Karpas-422 (cell line): ENCODE measurements at places on chromosomes 6 and 20.

GRCh38 chr6:168726312-168726856 is 285.4 kb downstream of the SMOC2 start:
- DNase-seq: no peak

DNA sequence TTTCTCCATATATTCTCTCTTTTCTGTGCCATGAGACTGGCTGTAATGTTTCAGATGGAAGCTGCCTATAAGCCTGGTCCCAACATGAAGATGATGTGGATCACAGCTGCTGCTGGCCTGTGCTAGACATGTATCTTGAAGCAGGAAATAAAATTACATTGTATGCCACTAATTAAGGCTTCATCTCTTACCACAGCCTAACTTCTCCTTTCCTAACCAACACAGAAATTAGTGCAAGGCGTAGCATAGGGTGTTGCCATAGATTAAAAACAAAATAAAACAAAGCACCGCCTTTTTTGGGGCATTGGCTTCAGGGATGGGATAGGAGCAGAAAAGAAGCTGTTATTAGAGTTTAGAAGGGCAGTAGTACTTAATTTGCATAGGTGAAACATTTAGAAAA is 4.7 kb upstream of the SLC17A4 start:
- DNase-seq: no peak

GRCh38 chr6:17881085-17881858 is 106.2 kb downstream of the KIF13A start:
- DNase-seq: no peak

DNA sequence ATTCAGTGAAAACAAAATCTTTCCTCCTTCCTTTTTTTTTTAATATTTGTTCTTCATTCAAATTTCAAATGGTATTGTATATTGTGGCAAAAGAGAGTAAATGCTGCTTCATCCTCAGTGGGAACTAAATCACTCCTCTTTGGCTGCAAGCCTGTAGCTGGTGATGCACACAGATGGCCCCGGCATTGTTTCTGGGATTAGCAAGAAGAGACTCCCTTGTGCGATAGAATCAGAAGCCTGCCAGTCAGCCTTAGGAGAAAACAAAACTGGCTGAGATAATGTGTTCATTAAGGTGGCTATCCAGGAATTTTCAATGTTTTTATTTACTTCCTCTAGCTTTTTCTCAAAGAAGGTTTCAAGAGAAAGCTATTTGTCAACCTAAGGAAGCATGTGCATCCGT is 20.7 kb upstream of the ELOVL2 start:
- no peak for DNase-seq

DNA sequence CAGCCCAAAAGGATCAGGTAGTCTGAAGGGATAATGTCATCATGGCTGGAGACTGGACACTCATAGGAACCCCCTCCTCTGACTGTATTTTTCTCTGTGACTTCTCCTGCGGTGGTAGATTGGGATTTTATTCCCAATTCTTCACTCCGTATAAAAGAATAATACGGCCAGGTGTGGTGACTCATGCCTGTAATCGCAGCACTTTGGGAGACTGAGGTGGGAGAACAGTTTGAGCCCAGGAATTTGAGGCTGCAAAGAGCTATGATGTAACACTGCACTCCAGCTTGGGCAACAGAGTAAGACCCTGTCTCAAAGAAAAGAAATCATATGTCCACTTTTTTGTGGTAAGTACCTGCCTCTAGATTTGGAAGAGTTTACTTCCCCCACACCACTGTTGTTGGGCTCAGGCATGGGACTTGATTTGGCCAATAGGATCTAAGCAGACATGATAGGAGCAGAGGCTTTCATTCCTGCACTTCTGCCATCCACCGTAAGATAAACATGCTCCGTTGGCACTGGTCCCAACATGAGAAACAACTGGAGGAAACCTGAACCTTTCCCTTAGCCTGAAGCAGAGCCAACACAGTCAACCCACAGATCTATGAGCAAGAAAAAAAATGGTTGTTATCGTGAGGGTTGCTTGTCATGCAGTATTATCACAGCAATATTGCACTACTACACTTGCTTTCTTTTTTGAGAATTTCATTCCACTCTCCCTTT is 82.0 kb downstream of the JPH2 start:
- no peak for DNase-seq

DNA sequence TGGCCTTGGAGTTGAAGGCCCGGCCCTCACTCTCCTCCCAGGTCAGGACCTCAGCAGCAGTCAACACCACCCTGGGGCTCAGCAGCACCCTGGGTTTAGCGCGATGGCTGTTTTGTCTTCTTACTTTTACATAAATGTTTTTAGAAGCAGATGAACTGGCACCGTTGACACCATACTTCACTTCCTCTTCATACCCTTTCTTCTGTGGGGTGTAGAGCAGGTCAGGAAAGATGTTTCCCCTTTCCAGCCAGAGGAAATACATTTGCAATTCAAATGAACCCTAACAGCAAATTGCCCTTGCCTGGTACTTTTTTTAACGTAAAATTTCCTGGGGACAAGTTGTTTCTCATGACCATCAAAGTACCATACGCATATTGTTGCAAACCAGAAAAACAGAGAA is 54.7 kb upstream of the SNX9 start:
- peak; percentile 85 for DNase-seq

GRCh38 chr6:74075323-74075722 is 379.3 kb downstream of the CD109 start:
- DNase-seq: no peak

DNA sequence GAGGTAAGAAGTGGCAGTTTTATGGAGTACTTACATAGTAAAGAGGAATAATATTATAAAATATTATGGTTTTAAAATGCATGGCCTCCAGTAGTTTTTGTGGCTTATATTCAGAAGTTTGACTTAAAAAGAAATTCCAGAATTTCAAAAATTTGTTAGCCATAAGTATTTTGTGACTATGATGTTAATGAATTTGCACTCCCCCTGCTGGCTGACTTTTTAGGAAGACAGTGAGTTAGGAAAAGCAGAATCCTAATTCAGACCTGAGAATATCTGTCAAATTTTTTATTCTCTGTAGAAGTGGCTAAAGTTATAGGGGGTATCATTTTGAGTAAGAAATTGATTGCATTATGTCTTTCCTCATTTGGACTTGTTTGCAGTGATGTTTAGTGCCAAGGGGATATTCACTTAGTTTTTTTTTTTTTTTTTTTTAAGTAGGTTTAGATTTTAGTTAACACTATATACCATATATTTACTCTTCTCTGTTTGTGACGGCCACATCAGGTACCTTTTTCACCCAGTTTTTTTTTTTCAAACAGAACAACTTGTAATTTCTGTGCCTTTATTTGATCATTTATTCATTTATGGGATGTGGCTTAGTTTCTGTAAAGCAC is 40.8 kb downstream of the ZFAND3 start:
- peak; percentile 51 for DNase-seq

GRCh38 chr6:44275749-44276648 is 5.7 kb downstream of the TMEM151B start:
- DNase-seq: no peak

DNA sequence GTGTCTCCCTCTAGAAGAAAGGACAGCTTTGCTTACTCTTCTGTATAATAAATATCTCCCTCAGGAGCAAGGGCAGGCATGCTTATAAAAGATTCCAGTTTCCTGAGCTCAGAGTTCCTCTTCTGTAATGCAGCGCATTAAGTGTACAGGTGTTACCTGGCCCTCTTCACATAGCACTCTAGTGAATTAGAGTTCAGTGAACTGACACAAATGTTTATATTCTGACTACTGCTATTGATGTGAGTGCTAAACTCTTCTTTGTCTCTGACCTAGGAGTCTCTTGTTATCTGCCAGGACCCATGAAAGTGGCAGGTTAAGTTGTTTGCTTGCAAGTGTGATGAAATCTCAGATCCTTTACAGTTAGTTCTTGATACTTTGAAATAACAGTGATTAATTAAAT is 33.5 kb downstream of the CYB5R4 start:
- no peak for DNase-seq

DNA sequence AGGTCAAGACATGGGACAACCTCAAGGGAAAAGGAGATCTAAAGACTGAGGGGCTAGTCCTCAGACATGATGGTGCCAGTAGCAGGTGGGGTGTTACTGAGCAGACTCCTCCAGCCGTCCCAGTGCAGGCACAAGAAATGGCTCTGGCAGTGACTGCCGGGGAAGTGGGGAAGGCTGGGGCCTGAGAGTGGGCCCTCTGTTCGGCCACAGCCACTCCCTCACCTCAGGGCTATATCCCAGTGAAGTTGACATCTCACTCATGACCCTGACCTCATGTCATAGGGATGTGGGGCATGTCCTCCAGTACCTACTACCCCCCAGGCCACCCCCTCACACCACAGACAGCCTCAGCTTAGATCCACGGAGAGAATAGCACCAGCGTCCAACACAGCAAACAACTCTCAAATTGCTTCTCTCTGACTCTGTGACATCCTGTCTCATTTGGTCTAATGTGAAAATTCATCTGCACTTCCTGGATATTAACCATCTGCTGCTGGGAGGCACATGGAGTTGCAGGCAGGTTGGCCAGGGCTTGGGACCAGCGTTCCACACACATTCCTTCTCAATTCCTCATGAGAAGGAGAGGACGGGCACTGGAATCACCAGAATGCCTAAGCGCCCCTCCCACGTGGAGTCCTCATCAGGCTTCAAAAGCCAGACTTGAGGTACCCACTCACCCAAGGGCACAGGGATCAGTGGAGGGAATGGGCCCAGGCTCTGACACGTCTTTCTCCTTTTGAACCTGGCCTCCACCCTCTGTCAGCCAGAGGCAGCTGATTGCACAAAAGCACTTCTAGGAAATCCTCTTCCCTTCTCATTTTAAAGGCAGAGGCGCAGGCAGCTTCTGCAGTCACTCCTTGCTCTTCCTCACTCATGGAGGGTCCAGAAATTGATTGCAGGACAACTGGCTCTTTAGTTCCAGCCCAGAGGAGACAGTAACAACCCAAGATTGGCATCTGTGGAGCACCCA is 163.6 kb upstream of the CST7 start:
- DNase-seq: no peak

DNA sequence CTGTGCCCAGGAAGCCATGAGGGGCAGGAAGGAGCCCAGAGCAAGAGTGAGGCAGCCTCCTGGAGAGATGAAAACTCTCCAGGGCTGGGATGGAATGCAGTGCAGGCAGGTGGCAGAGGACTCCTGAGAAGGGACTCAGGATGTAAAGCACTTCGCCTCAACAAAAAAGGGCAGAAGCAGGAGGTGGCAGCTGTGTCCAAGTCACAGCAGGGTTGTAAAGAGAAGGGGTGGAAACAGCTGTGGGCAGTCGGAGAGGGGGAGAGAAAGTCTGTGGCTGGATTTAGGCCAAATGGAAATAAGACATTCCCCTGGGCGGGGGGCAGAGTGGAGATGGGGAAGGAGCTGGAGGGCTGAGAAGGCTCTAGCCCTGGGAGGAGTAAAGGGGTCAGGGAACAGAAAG is 34.9 kb downstream of the CYP21A2 start:
- DNase-seq: no peak

- peak; percentile 81 for DNase-seq
Observed at GRCh38 chr20:31569163-31570020, 35.7 kb upstream of the ID1 start.

- no peak for DNase-seq
Observed at GRCh38 chr6:89966228-89966544, 71.9 kb downstream of the GJA10 start.

- DNase-seq: no peak
Observed at GRCh38 chr20:60117065-60117464, 158.8 kb downstream of the CDH26 start.

GRCh38 chr6:146950351-146950835 is 253.8 kb upstream of the STXBP5 start:
- no peak for DNase-seq

DNA sequence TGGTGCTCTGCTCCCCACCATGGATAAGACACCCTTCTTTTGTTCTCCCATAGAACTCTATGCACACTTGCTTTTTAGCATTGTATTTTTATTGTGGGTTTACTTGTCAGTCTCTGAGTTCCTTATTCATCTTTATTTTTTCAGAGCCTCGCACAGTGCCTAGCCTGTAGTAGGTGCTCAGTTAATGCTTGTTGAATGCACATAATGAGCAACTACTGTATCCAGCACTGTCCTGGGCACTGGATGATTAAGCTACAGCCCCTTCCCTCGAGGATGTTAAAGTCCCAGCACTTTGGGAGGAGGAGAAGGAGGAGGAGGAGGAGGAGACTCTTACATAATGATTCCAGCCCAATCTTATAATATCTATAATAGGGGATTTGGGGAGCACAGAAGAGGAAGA is 16.8 kb downstream of the MMP24 start:
- DNase-seq: no peak

- no peak for DNase-seq
Observed at GRCh38 chr6:3884007-3884745, 35.0 kb downstream of the FAM50B start.
